Effector memory CD4-positive, alpha-beta T cell (primary cell): ENCODE measurements at places on chromosomes 12 and 14.

GRCh38 chr14:73613046-73613383, 698 bp downstream of the ACOT6 start:
- DNase-seq, result no peak

DNA sequence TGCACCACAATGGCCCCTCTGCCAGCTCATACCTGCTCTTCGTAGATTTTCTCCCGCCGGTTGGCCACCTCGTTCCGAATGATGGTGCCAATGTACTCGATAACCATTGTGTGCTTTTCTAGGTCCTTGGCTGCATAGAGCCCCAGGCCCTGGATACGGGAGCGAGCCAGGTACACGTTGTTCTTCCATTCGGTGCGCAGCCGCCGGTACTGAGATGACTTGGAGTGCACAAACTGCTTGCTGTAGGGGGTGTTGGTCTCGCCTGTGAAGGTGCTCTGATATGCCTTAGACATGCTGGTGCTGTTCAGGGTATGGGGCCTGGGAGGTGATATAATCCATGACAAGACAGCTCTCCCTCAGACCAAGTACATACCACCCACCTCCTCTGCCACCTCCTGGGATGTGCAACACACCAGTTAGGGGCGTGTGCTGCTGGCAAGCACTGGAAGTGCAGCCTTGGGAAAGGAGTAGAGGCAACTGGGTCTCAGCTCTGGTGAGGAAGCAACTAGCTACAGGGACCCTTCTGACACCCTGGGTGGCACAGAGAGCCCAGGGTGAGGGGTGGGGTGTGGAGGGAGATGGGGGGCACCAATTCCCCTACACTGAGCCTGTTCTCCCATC, 4.1 kb upstream of the PRKAG1 start:
- DNase-seq, result no peak

GRCh38 chr14:97719931-97720330, 922.7 kb downstream of the VRK1 start:
- peak; percentile 7 for DNase-seq

- DNase-seq, result no peak
Observed at GRCh38 chr14:86221755-86222154, 691.8 kb downstream of the FLRT2 start.

DNA sequence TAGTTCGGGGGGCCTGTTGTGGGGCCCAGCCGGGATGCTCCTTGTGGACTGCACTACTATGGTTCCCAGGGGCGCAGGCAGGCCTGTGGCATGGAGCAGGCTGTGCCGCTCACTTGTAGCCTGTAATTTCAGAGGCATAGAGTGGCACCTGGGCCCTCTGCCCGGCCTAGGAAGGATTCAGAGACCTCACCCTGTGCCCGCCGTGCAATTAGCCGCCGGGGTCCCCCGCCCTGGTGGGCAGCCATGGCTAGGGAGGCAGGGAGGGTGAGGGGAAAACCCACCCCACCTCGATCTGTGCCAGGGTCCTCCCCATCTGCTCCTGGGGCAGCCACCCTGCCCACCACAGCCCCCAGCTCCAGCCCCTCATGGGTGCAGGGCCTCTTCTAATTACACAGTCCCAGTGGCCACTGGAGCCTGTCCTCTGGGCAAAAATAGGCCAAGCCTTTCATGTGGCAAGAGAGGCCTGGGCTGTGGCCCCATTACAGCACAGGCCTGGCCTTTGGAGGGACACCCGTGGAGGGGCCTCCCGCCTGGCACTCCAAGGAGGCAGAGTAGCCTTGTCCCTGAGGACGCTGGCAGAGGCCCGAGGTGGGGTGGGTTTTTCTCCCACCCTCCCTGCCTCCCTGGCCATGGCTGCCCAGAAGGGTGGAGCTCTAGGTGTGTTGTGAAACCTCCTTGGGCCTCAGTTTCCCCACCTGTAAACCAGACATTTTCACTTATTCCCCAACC, 5.3 kb upstream of the TMEM119 start:
- no peak for DNase-seq

- DNase-seq, result no peak
Observed at GRCh38 chr14:31154956-31155355, 52.6 kb downstream of the HECTD1 start.

DNA sequence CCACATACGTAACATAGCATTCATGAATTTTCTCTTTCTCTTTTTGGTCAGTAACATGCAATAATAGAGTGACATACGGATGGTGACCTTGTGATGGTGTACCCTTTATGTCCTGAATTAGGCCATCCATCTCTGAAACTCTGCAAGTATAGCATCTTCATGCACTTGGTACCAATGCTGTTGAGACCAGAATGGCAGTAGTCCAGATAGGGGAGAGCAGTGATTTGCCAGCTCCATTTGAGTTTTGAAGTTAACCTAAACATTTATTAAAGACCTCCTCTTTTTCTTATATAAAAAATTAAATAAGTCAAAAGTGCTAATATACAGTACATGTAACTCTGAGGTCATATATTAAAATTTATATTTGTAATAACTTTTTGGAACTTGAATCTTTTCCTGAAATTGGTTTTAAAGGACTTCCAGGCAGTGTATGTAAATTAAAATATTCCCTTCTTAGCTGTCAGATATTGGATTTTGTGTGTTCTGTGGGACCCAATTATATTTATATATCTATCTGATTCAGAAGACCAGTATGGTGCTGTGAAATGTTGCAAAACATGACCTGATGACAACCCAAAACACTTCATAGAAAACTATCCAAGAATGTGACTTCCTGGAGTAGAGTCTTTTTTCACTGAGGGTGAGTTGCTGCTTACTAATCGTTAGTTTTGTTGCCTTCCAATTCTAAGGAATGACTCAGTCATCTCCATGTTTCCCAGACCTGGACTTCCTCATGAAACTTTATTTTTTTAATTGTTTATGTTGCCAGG, 3.5 kb downstream of the ELK3 start:
- no peak for DNase-seq

DNA sequence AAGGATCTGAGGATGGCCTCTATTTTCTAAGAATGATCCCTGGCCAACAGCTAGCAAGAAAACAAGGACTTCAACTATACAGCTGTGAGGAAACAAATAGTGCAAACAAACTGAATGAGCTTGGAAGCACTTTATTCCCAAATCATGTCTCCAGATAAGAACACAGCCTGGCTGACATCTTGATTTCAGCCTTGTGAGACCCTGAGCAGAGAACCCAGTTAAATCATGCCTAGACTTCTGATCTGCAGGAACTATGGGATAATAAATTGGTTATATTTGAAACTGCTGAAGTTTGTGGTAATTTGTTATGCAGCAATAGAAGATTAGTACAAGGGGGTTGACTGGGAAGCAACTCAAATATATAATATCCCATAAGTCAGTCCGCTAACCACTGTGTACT, 183.9 kb upstream of the BMP4 start:
- DNase-seq, result no peak

GRCh38 chr12:58425481-58426392, 484.4 kb downstream of the ATP23 start:
- no peak for DNase-seq

GRCh38 chr14:61080591-61081010, 99.6 kb downstream of the SLC38A6 start:
- no peak for DNase-seq
